ENCODE measurements at places on chromosomes 1 and 21.

- DNase-seq = no peak
Observed at GRCh38 chr1:54986025-54986424, 5.6 kb downstream of the TMEM61 start.

DNA sequence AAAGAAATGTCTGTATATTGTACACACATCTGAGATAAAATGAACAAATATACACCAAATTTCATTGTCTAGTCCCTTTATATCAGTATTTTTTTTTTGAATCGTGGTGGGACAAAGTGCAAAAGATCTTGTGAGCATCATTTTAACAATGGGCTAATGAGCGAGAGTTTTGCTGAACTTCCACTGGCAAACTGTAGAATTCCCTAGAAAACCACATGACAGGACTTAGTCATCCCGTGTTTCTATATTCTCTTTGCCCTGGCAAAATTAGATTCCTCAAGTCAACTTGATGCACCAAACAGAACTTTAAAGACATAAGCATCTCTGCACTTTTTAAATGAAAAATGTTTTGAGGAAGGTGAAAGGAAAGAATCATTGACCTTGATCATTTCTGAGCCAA, 488.2 kb upstream of the PTBP2 start:
- DNase-seq = no peak

- DNase-seq = peak; percentile 75
Observed at GRCh38 chr1:36095760-36096405, 7.2 kb downstream of the ADPRS start.

DNA sequence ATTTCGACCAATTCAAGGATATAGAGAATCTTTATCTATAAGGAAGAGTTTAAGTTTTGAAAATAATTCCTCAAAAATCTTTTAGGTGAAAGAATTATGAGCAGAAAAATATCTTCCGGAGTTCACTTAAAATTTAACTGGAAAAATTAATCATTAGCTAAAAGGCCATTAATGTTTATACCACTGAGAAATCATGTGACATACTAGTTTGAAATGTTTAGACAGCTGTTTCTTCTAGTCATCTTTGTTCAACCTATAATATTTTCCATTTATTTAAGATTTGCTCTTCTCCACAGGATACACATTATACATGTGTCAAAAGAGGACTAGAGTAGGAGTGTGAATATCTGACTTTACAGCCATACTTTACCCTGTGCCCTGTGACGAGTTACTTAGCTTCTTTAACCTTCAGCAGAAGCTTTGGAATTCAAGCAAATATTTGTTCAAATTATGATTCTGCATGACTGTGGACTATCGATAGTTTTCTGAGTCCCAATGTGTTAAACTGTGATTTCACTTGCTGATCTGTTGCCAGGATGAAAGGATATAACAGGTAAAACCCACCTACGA, 374.8 kb downstream of the BRINP3 start:
- no peak for DNase-seq

DNA sequence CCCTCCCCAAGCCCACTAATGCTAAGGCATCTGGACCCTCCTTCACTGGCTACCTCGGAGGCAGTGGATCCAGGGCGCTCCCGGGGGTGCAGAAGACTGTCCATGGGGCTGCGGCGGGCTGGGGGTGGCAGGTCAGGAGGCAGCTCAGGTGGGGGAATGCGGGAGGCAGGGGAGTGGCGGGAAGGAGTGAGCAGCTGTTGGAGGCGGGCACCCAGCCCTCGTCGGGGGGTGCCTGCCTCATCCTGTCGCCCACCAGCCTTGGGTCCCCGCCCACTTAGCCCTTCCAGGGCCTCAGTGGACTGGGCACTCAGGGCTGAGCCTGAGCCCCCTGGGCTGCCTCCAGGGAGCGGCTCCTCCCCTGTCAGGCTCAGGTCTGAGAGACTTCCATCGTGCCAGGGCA, 10.7 kb upstream of the GATAD2B start:
- no peak for DNase-seq

- DNase-seq = no peak
Observed at GRCh38 chr21:44870748-44871495, 2.6 kb downstream of the PTTG1IP start.

DNA sequence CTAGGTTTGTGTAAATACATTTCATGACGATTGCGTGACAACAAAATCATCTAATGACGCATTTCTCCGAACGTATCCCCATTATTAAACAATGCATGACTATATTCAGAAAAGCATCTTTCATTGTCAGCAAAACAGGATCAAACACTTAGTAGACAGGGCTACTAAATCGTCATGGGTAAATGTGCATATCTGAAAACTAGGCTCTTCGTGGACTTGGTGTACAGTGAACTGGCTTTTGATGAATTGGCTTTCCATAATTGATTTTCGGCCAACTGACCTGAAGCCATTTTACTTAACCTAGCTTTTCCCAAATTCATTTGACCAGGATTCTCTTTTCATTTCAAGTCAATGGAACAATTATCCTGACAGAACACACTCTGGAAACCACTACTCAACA, 665.0 kb downstream of the SMYD3 start:
- DNase-seq = no peak

DNA sequence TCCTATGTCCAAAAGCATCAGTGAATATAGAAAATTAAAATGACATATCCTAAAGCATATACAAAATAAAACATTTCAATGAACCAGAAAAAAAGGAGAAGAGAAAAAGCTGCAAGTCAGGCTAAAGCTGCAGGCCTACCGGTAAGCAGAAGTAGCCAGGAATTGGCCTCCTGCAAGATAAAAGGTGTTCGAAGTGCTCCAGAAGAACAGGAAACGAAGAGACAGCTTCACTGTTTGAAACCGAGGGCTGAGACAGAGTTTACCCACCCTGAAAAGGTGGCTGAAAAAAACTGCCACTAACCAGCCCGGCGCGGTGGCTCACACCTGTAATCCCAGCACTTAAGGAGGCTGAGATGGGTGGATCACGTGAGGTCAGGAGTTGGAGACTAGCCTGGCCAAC, 37.4 kb downstream of the NSL1 start:
- peak; percentile 12 for DNase-seq
